ENCODE measurements at places on chromosomes 7 and 10.

GRCh38 chr7:21771906-21772610, 173.6 kb downstream of the CDCA7L start:
- DNase-seq = no peak

DNA sequence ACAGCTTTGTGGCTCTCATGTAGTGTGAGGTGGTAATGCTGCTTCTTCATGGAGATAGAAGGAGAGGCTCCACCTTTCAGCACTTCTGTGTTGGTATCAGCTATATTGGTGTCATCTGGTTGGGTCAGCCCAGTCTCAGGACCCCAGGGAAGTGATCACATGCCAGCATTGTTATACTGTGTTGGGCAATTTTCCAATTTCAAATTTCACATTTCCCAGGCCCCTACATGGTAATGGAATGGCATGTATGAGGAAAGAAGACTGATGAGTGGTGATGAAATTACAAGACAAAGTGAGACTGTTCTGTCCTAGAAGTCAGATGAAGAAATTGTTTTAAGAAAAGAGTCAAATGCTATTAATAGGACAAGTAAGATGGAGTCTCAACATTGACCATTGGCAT, 3.7 kb upstream of the AKR1C3 start:
- no peak for DNase-seq

GRCh38 chr7:139358541-139359365, 941 bp upstream of the LUC7L2 start:
- no peak for DNase-seq

- DNase-seq = no peak
Observed at GRCh38 chr7:91550931-91551330, 286.7 kb downstream of the FZD1 start.

DNA sequence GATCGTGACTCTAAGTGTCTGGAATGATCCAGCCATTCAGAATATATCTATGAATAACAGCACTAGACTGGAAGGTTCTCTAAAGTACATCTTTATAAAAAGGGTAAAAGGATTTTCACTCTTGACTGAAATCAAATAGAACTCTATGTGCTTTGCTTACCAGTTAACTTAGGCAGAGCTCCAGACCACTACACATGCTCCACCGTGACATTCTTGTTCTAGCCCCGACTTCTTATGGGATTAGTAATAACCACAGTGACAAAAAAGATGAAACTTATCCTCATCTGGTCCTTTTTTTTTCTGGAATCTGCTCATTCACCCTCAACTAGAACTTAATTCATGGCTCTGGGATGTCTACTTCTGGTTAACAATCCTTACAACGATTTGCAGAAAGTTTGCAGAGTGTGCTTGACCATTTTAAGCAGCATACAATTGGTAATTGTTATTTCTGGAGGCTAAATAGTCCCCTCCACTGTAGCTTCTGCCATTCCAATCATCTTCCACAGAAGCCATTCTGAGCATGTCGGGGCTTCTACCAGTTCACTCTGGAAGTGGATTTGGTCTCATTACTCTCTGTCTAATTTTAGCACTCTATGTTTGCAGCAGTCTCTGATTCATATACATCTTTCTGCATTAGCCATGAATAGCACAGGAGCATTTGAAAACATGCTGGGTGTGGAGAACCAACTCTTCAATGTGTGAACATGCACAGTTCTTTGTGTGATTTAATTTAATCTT, 163.7 kb upstream of the CDC14C start:
- peak; percentile 3 for DNase-seq

- peak; percentile 83 for DNase-seq
Observed at GRCh38 chr10:60572511-60573194, 183.0 kb upstream of the ANK3 start.

GRCh38 chr10:56360583-56360966, 484 bp downstream of the ZWINT start:
- DNase-seq = no peak

- DNase-seq = no peak
Observed at GRCh38 chr10:118273662-118274061, 68.5 kb downstream of the FAM204A start.

DNA sequence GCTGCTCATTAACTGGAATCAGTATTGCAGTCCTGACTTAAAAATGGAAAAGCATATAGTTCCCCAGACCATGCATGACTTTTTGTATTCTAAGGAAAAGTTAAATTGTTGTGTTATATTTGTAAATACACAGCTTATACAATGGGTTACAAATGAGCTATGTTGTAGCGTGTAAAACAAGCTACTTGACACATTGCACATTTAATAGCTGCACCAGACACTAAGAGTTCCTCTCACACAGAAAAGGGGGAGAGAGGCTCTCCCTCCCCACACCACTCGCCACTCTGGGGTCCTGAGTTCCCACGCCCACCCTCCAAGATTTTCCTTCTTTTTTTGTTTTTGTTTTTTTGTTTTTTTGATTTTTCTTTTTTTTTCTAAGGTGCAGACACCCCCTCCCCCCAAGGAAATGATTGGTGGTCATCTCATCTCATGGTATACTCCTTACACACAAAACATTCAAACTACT, 6.3 kb downstream of the KLF6 start:
- DNase-seq = peak; percentile 22

GRCh38 chr7:17405786-17406185, 107.3 kb downstream of the AHR start:
- peak; percentile 98 for DNase-seq

DNA sequence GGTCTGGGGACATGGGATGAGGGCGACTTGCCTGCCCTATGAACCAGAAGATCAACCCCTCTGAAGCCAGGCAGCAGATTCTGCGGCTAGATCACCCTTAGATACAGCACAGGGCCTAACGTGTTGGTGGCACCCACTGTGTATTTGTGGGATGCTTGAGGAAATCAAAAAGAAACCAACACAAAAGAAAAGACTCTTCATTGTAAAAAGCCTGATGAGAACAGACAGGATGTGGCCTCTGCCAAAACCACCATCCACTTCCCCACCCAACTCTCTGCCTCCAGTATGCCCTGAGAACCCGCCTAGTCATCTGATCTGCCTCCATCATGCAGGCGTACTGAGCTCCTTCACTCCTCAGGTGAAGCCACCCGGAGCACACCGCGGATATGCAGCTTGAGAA, 97.2 kb upstream of the INSYN2A start:
- DNase-seq = no peak

GRCh38 chr10:42871823-42872222, 89.2 kb downstream of the BMS1 start:
- DNase-seq = no peak

- peak; percentile 90 for DNase-seq
Observed at GRCh38 chr7:81173766-81174281, 255.0 kb upstream of the SEMA3C start.

GRCh38 chr10:79275431-79275851, 71.8 kb upstream of the PPIF start:
- no peak for DNase-seq

- no peak for DNase-seq
Observed at GRCh38 chr7:118844748-118845147, 620.2 kb downstream of the ANKRD7 start.

DNA sequence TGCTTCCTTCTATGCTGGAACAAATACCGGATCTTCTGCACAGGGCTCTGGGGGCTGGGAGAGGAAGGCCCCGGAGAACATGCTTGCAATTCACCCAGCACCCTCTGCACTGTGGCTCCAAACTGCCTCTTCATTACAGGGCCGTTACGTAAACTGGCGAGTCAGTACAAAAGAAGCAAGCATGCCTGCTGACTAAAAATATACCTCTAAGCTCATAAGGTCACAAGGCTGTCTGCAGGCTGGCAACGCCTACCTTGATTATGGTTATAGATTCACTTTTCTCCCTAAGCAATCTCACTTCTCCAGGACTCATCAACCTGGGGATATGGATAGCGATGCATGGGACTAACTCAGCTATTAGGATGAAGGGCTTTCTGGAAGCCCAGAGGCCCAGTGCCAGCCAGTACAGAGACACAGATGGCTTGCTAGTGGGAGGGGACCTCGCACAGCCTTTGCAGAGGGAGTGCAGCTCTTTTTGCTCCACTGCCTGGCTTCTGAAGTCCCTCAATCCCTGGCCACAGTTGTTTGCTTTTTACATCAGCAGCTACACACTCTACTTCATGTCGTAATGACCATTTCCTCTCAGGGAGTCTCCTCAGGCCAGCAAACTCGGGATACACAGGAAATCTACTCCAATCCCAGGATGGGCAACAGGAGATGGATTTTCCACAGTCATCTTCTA, 96.1 kb downstream of the SH3PXD2A start:
- DNase-seq = peak; percentile 91

- DNase-seq = no peak
Observed at GRCh38 chr7:98324782-98325181, 43.3 kb downstream of the BRI3 start.

DNA sequence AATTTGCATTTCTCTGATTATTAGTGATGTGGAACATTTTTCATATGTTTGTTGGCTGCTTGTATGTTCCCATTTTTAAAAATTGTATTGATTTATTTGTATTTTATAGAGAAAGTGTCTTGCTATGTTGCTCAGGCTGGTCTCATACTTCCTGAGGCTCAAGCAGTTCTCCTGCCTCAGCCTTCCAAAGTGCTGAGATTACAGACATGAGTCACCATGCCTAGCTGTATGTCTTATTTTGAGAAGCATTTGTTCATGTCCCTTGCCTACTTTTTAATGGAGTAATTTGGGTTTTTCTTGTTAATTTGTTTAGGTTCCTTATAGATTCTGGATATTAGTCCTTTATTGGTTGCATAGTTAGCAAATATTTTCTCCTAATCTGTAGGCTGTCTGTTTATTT, 214.2 kb upstream of the KAT6B start:
- DNase-seq = peak; percentile 46

- no peak for DNase-seq
Observed at GRCh38 chr10:67250686-67251085, 324.9 kb downstream of the LRRTM3 start.

GRCh38 chr10:129396021-129396722, 70.9 kb upstream of the MGMT start:
- DNase-seq = no peak

GRCh38 chr7:16004702-16005101, 318.2 kb upstream of the MEOX2 start:
- DNase-seq = no peak

DNA sequence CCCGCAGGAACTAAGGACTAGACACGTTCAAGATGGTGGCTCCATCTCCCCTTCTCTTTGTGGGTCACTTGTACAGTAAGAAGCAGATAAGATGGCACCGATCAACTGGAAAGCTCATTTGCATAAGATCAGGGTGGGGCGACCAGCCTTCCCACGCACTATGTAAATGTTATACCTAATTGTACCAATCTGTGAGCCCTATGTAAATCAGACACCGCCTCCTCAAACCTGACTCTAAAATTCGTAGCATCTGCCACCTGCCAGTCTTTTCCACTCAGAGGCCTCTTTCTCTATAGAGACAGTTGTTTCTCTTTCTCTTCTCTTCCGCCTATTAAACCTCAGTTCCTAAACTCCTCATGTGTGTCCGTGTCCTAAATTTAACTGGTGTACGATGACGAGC, 324.5 kb downstream of the PHF14 start:
- no peak for DNase-seq

DNA sequence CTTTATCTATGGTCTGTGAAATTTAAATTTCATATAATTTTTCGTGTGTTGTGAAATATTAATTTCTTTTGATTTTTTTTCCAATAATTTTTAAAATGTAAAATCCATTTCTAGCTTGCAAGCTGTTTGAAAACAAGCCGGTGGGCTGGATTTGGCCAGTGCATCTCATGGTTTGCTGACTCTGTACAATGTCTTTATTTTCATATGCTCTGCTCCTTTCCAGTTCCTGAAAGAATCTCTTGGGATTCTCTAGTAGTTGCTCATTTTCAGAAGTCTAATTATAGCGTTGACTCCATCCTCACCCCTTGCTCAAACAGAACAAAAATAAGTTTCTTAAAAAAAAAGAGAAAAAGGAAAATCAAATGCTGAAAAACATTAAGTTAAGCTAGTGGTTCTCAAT, 21.4 kb downstream of the UBN2 start:
- peak; percentile 12 for DNase-seq

DNA sequence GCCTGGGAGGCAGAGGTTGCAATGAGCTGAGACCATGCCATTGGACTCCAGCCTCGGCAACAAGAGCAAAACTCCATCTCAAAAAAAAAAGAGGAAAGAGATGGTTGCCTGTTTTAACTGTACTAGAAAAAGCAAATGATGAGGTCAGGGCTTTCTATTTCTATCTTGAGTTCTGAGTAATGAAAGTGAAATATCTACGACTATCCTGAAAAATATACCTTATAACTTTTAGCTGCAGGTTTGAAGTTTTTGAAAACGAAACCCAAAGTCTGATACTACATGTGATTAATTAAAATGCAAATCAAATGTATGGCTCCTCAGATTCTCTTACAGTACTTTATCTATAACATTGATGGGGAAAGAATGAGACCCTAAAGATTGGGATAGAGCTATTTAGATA, 636.2 kb upstream of the LRRN3 start:
- no peak for DNase-seq

DNA sequence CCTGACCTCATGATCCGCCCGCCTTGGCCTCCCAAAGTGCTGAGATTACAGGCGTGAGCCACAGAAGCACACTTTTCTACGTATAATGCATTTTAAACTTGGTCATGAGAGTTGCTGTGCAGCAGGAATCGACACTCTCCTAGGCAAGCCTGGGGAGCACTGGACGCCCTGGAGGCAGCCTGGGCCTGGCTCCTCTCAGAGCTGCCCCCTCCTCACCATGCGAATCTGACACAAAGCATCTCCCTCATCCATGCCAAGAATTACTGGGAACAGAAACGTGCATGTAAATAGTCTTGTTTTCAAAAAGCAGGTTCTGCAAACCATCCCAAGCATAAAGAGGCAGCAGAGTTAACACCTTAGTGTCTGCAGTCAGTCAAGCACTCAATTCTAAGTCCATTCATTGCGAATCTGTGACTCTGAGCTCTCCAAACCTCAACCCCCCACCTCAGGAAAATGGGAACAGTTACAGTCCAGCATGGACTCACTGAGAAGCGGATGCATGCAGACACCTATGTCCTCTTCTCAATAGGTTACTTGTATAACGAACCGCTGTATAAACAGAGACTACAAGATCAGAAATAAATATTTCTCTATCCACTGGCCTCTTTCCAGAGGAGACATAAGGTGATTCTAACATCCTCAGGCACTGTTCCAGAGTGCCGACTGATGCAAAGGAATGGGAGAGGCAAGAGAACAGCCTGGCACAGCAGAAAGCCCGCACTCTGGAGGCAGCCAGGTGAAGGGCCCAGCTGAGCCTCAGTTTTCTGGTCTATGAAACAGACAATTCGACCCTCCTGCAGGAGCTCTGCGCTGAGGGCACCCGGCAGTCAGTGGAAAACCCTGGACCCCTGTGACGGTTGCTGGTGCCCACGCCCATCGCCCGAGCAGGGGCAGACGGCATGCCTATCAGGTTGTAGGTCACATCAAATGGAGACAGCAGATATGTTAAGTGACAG, 68.9 kb downstream of the MAD1L1 start:
- DNase-seq = no peak

- DNase-seq = no peak
Observed at GRCh38 chr10:132711613-132712121, 74.3 kb downstream of the NKX6-2 start.

GRCh38 chr10:3397846-3398245, 225.3 kb upstream of the PITRM1 start:
- no peak for DNase-seq

- no peak for DNase-seq
Observed at GRCh38 chr10:5618042-5618441, 48.4 kb downstream of the ASB13 start.
